ENCODE measurements at places on chromosomes 5 and 9.

DNA sequence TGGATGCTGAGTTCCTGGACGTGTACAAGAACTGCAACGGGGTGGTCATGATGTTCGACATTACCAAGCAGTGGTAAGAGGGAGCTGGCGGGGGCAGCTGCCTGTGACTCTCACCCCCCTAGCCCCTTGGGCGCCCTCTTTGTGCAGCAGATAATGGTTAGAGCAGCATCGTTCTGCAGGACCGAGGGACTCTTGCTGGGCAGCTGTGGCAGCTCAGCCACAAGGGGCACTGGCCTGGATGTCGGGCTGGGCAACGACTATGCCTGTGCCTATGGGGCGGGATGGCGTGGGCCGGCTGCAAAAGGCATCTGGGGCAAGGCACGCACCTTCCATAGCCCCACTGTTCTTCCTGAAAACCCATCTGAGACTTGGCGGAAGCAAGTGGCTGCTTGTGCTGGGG, 12.9 kb upstream of the AJM1 start:
- no peak for DNase-seq

DNA sequence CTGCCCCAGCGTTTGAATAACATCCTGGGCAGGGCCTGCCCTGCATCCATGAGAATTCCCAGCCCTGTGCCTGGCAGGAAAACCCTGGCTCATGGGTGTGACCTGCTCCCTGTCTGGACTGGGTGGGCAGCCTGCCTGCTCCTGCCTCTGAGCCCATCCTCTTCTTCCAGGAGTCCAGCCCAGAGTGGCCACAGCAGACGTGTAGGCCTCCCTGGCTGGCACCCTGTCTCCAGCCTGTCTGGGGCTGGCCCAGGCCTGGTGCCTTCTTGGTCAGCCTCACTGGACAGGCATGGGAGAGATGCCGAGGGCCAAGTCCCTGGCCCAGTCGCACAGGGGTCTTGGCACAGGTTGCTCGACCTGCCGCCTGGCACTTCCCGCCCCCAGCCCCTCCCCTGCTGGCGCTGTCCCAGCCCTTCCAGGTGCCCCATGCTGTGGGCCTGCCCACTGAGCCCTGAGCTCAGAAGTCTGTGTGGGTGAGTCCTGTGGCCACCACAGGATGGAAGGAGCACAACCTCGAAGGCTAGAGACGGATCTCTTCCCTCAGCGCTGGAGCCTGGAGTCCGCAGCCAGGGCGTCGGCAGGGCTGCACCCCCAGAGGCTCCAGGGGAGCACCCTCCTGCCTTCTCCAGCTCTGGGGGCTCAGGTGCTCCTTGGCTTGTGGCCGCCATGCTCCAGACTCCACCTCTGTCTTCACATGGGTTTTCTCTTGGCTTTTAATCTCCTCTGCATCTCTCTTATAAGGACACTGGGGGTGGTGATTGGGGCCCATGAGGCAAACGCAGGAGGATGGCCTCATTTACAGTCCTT, 11.8 kb upstream of the COL5A1 start:
- no peak for DNase-seq

GRCh38 chr9:93321220-93321610, 130.3 kb upstream of the FAM120A start:
- DNase-seq = no peak

GRCh38 chr5:145834917-145835847, at the start of gene PRELID2:
PRELID2 (minus strand) TSS chr5:145835342; CDS start chr5:145835251, 91 bp downstream.
- DNase-seq = no peak

DNA sequence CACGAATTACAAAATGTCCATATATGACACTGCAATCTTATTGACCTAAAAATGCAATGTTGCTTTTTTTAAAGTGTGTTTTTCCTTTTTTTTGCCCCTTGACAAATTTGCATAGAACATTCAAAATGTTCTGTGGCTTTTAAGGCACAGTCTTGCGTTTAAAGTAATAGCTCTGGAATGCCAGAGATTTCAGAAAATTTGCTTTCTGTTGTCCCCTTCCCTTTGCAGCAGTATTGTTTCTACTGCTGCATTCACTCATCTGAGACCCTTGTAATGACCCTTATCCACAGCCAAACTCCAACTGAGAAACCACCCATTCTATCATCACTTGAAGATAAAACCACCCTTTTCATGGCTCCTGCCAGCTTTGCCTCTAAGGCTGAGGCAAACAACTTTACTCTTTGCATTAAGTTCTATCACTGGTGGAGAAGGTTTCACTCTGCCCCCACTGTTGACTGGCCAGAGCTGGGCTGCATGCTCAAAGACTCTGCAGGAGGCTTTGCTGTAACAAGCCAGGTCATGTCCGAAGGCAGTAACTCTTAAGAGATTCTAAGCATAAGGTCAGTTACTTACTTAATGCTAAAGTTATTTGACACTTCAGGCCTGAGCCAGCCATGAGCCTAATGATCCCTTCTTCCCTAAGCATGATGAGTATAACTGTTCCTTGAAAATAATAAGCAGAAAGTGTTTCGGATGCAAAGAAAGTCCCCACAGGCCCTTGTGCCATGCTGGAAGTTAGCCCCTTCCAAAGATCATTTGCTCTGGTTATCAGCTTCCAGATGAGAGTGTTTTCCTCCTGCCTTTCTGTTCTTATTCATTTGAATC, 101.9 kb downstream of the CD180 start:
- no peak for DNase-seq

DNA sequence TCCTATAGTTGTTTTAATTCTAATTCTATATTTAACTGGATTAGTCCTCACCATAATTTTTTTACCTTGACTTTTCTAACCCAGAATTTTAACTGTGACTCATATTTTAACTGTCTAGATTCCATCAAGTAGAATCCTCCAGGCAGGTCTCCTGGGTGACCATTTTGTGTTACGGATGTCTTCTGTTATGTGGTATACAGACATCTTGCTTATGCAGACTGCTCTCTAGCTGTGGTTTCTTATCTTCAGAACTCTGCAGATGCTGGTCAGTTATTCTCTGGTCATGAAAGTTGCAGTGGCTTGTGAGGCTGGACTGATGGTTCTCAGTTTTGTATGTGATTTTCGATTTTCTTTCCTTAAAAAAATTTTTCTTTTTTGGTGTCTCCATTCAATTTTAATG, 139.4 kb downstream of the ATG10 start:
- DNase-seq = no peak

DNA sequence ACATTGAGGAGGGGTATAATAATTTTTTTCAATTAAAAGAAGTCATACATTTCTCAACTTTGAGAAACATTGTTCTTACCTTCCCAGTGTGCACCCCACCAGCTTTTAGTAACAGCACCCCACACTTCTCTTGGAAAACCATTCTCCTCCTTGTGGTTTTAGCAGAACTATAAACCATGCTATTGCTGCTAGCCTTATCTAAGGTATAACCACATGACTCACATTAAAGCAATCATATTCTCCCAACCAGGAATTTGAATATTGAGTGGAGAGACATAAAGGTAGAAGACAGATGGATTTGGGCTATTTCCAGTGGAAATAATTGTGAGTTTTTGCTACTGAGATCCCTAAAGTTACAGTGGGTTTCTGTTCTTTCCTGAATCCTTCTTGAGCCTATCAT, 43.5 kb upstream of the SRFBP1 start:
- DNase-seq = no peak

GRCh38 chr5:118981783-118982182, 6.6 kb downstream of the DTWD2 start:
- no peak for DNase-seq

- DNase-seq = no peak
Measured at GRCh38 chr5:147520450-147520849, 10.6 kb upstream of the DPYSL3 start.

DNA sequence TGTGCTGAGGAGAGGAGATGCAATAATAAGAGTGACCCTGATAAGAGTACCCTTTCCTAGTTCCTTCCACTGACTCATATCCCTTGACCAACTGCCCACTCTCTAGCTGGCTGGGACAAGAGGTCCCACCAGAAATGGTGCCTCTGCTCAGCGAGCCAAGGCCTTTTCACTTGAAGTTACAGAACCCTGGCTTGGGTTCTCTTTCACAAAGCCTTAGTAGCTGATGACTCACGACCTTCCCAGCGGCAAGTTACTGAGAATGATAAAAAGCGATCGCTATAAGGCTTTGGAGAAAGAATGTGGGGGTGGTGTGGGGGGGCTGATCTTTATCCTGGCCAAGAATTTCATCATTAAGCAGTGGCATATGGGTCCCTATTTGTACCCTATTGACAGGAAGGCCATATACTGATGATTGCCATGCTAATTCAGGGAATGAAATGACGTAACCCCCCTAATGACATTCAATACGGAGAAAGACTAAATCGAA, 90.3 kb downstream of the FBXO38 start:
- DNase-seq = no peak

GRCh38 chr5:139668924-139669661, 20.9 kb downstream of the CXXC5 start:
- no peak for DNase-seq

- DNase-seq = no peak
Measured at GRCh38 chr9:84238652-84239051, 101.9 kb downstream of the SLC28A3 start.

GRCh38 chr5:143108498-143109128, 294.9 kb downstream of the NR3C1 start:
- DNase-seq = no peak

DNA sequence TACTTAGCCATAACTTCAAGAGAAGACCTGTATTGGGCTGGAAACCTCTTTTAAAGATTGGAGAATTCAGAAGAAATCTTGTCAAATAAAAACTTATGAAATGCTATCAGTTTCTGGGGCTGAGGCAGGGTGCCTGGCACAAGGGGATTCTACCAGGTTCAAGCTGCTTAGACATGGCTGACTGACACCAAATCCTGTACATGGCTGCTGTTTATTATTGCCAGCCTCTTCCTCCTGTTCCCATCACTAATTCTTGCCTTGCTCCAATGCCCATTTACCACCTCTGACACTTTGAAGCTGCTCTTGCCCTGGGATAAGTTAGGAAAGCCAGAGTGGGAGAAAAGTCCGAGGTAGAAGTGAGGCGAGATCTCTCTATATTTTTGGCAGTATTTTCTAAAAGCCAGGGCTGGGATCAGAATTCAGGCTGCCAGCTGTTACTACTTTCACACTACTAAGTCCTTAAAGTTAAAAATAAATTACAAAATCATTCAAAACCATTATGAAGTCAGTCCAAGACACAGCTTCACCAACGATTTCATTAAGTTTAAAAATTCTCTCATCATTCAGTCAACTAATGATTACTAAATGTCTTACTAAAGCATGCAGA, 66.3 kb upstream of the TNFAIP8 start:
- DNase-seq = no peak

GRCh38 chr9:116951588-116952435, 264.7 kb downstream of the TRIM32 start:
- no peak for DNase-seq

GRCh38 chr9:108056805-108057386, 567.3 kb upstream of the KLF4 start:
- no peak for DNase-seq

DNA sequence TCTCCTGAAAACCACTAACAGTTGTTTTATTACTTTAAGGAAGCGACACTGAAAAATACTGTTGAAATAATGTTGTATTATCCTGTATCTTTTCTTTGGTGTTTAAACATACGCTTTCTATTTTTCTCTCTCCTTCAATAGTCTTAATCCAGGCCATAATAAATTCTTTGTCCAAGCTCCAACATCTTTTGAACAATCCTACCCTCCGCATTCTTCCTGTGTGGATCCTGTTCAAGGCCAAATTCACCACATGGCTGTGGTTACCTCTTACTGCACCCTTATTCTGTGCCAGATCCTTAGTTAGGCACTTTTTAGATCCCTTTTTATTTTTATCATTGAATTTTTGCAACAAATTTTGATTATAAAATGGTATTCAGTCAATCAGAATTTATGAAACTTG, 1691.5 kb downstream of the MAT2B start:
- no peak for DNase-seq

DNA sequence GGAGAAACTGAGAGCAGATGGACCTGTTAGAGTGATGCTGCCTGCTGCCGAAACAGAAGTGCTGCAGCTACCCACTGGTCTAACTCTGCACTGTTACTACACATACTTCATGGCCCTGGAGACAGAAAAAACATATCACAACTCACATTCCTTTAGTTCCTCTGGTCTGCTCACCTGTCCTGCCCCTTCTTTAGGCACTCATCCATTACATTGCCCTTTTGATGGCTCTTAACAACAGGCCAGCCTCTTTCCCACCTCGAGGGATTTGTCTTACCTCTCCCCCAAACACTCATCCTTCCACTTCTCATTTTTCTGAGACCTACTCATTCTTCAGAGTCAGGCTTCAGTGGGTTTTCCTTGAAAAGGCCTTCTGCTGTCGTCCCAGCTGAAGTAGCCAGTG, 49.2 kb downstream of the KCTD16 start:
- no peak for DNase-seq

- no peak for DNase-seq
Measured at GRCh38 chr9:129513282-129513681, 107.6 kb downstream of the C9orf50 start.

DNA sequence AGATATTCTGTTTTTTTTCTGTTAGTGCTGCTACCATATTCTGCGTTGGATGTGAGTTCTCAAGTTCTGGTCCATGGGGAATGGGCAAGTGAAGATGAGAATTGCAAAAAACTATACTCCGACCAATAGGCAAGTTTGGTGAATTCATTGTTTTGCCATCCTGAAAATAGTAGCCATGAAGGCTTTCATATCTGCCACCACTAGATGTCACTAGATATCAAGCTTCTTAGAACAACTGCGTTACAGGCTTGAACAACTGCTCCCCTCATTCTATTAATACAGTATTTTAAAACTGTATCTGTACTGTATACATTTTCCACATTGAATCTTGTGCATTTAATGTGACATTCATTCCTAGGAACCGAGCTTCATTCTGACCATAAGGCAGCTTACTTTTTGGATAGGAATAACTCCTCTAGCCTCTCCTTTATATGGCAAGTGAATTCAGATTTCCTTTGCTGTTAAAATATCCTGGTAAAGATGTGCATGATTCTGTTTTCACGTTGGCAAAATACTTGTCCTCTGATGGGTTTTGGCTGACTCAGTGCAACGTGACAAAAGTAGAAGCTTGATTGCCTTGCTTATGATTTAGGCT, 163.6 kb downstream of the SREK1 start:
- DNase-seq = no peak

DNA sequence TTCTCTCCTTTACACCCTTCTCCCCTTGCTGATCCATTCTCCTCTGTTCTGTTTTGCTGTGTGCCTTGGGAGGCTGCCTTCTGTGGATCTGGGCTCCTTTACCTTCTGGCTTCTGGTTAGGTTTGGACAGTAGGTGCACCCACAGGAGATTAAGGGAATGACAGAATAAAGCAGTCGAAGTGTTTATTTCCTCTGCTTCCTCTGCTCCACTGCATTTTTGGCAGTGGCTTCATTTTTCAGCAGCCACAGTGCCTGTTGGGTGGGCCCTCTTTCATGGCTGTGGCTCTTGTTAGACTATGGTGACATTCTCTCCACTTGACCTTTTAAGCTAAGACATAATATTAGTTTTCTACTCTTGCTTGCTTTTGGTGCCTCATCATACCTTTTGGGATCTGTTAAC, 144.1 kb downstream of the CCDC171 start:
- DNase-seq = no peak

GRCh38 chr9:121830441-121831140, 179.2 kb downstream of the DAB2IP start:
- DNase-seq = no peak

GRCh38 chr5:127838661-127839060, 135.5 kb downstream of the CCDC192 start:
- no peak for DNase-seq

- DNase-seq = no peak
Measured at GRCh38 chr9:78669591-78669990, 372.7 kb downstream of the PSAT1 start.

Data from stimulated activated CD8-positive, alpha-beta memory T cell treated with anti-CD3 and anti-CD28 coated beads, Interleukin-4, amount 100 ng/mL, for 1 hour (primary cell).